ENCODE measurements at places on chromosomes 13 and 19. TPM values are rescaled to one million over a fixed set of nuclear protein-coding genes. Genes with fewer than 3 reads are reported as not detected.

DNA sequence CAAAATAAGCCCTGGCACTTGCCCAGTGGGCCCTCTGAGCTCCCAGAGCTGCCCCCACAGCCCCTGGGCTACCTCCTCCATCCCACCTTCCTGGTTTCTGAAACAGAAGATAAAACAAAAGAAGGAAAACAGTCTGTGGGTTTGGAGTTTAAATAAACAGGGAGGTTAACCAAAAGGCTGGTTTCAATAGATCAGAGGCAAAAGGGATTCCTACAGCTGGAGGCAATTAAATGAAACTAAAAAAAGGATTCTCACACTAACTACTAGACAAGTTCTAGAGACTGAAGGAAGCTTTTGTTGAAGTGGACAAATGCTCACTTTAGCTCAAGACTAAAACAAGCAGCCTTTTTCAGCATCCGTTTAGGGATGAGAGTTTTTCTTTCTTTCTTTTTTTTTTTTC lies 569.8 kb downstream of the FGF9 start:
- DNase-seq, result peak; percentile 48

- no peak for DNase-seq
These were observed 1.5 kb downstream of the CALM3 start for GRCh38 chr19:46602392-46603194.

- DNase-seq, result no peak
These were observed 178.9 kb downstream of the UGGT2 start for GRCh38 chr13:95874286-95874685.

Gene FAM124A
- total RNA-seq, result 0.55 TPM

DNA sequence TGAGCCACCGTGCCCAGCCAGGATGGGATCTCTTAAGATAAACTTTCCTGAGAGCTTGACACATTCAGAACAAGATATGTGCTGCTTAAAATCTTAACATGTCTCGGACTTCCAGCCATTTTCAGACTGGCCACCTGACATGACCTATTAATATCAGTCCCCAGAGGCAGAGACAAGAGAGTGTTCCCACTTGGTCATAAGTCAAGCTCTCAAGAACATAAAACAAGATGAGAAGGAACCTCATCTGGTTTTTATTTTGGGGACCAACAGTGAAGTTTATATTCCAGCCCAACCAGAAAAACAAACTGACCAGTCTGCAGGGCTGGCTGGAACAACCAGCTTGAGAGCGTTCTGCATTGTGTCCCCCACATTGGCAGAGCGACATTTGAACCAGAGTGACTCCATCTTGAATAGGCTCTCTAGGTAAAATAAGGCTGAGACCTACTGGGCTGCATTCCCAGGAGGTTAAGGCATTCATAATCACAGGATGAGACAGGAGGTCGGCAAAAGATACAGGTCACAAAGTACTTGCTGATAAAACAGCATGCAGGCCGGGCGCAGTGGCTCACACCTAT lies 21.8 kb upstream of the PLEKHF1 start:
- DNase-seq, result no peak

GRCh38 chr19:4444765-4445741 lies 12.5 kb downstream of the UBXN6 start:
- no peak for DNase-seq

DNA sequence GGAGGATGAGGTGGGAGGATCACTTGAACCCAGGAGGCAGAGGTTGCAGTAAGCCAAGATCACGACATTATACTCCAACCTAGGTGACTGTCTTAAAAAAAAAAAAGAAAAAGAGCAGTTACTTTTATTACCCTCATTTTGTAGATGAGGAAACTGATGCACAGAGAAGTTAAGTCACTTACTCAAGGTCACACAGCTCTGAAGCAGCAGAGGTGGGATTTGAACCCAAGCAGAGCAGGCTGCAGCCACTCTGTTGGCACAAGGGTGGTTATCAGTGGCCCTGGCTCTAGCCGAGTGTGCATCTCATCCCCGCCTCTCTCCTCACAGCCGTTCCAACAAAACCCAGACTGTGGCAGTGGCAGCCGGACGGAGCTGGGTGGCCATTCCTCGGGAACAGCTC lies 7.6 kb downstream of the IL27RA start:
- no peak for DNase-seq

- no peak for DNase-seq
These were observed 1495.0 kb upstream of the PCDH20 start for GRCh38 chr13:62910541-62911060.

GRCh38 chr13:27679896-27680295 lies 58.2 kb downstream of the POLR1D start:
- no peak for DNase-seq

- DNase-seq, result peak; percentile 17
These were observed 38.2 kb upstream of the GJB6 start for GRCh38 chr13:20270163-20270865.

DNA sequence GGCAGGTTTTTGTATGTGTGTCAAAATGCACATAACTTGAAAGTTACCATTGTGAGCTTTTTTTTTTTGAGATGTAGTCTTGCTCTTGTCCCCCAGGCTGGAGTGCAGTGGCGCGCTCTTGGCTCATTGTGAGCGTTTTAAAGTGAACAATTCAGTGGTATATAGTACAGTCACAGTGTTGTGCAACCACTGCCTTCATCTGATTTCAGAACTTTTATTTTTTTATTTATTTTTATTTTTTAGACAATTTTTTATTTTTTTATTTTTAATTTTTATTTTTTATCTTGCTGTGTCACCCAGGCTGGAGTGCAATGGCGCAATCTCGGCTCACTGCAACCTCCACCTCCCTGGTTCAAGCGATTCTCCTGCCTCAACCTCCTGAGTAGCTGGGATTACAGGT lies 15.0 kb downstream of the SLC25A42 start:
- DNase-seq, result no peak

- peak; percentile 46 for DNase-seq
These were observed 152.4 kb downstream of the DCLK1 start for GRCh38 chr13:35978607-35979316.

- DNase-seq, result no peak
These were observed 1315.4 kb downstream of the EFNB2 start for GRCh38 chr13:105220063-105220462.

Gene IGSF23
- not detected for total RNA-seq

Gene DEDD2
- total RNA-seq, result 14.8 TPM

GRCh38 chr13:99572921-99573320 lies 71.6 kb downstream of the TM9SF2 start:
- no peak for DNase-seq

DNA sequence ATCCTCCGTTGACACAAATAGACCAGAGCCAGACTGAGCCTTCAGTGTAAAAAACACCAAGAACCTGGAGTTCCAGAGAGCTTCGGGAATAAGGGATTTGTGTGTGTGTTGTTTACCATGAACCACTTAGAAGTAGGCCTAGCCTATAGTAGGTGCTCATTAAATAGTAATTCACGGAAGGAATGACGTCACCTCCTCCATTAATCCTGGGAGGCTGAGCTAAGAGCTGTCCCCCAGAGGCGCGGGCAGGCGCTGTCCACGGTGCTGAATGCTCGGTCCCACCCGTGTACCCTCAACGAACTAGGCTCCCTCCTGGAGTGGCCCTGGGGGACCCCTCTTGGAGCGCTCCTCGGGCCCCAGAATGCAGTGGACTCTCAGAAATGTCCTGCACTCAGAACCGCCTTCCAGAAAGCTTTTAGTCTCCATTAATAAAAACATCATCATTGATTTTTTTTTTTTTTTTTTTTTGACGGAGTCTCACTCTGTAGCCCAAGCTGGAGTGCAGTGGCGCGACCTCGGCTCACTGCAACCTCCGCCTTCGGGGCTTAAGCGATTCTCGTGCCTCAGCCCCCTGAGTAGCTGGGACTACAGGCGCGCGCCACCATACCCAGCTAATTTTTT lies 6.5 kb downstream of the UNC13A start:
- peak; percentile 55 for DNase-seq

DNA sequence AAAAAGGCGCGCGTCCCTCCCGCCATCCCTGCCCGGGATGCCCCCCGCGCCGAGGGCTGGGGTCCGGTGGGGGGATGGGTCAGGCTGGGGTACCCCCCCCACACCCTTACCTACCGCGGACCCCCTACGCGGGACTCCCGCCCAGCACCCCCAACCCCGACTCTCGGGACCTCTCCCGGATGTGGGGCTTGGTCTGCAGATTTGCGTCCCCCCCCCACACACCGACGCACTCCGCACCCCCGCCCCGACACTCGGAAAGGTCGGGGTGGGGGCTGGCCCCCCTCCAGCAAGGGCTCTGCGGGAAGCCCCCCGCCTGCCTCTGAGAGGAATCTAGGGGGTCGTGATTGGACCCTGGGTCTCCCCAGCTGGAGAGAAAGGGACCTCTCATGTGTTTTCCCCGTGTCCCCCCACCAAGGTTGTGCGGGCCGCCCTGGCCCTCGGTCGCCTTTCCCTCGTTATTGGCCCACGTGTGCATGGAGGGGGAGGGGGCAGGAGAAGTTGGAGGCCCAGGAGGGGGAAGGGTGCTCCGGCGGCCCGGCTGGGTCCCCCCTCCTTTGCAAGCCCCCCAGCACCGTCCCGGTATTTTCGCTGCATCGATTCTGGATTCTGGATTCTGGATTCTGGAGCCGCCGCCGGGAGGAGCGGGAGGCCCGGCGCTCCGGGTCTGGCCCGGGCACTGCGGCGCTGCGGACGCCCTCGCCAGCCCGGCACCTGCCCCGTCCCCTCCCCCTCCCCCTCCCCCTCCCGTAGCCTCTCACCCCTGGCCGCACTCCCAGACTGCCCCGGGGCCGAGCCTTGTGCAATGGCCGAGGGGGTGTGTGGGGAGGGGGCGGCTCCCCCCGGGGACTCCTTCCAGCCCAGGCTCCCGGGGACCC lies 607 bp downstream of the NFIC start:
- DNase-seq, result no peak

DNA sequence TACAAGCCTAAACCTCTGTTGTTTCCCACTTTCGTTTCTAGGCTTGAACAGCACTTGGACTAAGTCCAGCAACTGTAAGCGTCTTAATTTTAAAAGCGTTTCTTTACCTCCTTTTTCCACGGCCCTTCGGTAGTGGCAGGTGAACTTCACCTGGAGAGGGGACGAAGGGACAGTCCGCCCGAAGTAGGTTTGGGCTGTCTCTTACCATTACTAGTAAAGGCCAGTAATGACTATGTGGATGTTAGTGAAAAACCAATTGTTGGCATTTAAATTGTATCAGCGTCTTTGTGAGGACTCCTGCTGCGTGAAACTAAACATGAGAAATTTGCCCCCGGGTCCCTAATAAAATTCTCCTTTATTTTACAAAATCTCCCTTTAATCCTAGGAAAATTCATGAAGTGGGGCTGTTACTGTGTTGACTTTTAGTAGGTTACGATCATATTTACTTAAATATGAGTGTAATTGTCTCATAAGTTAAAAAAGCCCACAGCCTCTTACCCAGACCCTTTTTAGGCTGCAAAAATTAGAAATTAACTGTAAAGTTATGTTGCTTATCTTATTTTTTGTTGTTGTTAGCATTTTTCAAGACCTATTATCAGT lies 983 bp downstream of the ITM2B start:
- peak; percentile 17 for DNase-seq

Gene PRRG2
- total RNA-seq, result not detected

DNA sequence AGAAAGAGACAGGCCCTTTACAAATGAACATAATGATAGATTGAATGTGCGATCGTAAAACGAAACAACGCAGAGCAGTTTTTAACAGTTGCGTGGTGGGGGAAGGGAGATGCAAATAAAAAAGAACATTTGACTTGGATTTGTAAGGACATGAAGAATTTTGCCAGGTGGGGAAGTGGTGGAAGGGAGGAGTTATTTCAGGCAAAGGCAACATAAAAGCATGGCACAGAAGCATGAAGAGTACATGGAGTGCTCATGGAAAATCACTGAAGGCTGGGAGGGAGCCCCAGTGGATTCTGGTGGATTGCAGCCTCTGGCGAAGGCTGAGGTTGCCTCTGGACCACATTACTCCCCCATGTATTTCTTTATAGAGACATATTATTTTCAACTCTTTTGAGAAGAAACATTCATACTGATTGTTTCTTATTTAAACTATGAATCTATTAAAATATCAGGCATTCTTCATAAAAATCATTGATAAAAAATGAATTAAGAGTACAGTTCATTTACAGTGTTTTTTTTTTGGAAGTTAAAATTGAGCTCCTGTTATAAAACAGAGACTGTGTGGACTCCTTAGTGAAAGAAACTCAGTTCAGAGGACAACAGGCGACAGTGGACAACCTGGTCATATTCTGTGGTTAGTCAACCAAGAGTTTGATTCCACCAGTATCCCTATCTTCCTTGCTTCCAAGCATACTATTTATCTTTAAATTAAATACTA lies 57.5 kb downstream of the STARD13 start:
- no peak for DNase-seq

- peak; percentile 86 for DNase-seq
These were observed 15.2 kb upstream of the MYO1F start for GRCh38 chr19:8592231-8593009.

Gene PDS5B
- 13.4 TPM for total RNA-seq

DNA sequence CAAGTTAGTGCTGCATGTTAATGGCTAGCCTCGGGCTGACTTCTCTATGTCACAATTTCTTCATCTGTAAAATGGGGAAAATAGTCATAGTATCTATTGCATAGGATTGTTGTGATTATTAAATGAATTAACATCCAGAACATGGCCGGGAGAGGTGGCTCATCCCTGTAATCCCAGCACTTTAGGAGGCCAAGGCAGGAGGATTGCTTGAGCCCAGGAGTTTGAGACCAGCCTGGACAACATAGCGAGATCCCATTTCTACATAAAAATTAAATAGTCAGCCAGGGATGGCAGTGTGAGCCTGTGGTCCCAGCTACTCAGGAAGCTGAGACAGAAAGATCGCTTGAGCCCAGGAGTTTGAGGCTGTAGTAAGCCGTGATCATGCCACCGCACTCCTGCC lies 21.8 kb upstream of the FBL start:
- no peak for DNase-seq

DNA sequence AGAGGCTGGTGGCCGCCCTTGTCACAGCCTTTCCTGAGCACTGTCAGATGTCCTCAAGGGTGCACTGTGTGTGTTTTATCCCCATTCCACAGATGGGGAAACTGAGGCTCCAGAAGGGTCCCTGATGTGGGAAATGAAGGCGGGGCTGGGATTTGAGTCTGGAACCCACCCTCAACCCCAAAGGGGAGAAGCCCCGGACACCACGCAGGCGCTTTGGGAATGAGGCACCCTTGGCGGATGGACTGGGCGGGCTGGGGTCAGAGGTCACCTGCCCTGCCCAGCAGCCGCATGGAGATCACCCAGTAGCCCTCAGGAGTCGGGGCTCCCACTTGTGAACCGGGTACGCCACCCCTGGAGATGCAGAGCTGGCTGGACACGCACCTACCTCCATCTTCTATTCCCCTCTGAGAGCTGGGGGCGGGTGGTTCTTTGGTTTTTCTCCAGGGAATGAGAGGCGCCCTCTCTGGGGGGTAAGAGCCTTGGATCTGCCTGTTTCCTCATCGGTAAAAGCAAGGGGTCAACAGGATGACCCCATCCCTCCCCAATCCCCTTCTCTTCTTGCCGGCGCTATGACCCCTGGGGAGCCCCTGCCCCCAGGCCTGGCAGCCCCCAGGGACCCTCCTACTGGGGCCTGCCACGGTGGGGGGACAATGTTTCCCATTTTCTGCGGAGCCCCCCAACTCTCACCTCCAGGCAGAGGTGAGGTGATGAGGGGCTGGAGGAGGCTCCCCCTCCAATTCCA lies 8.3 kb upstream of the ONECUT3 start:
- DNase-seq, result no peak

GRCh38 chr13:57784633-57785032 lies 153.1 kb downstream of the PCDH17 start:
- DNase-seq, result no peak

- DNase-seq, result no peak
These were observed 19.6 kb downstream of the ALG5 start for GRCh38 chr13:36979361-36980050.

Gene ERICH6B
- total RNA-seq, result not detected

Gene RNF17
- not detected for total RNA-seq

Gene B3GNT8
- total RNA-seq, result not detected
